ENCODE measurements at places on chromosomes 16 and 17.

- DNase-seq = no peak
Observed at GRCh38 chr17:63190821-63191370, 224.9 kb downstream of the TANC2 start.

- DNase-seq = no peak
Observed at GRCh38 chr16:27066668-27067537, at the start of gene C16orf82. Gene C16orf82 (plus strand): TSS chr16:27066927.

DNA sequence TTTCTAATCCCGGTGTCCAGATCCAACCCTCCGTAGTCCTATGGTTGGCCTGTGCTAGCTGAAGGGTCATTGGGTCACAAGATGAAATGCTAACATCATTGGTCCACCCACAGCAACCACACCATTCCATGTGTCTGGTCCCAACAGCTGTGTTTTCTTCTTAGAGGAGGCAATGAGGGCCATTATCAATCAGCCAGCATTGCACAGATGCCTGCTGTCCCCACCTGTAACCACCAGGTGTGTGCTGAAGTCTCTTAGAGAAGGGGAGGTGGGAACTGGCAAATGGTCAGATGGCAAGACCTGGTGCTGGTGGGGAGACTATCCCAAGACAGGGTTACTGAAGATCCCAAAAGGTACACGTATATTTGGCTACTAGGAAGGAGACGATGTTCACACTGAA lies 37.4 kb downstream of the HIC1 start:
- DNase-seq = no peak

DNA sequence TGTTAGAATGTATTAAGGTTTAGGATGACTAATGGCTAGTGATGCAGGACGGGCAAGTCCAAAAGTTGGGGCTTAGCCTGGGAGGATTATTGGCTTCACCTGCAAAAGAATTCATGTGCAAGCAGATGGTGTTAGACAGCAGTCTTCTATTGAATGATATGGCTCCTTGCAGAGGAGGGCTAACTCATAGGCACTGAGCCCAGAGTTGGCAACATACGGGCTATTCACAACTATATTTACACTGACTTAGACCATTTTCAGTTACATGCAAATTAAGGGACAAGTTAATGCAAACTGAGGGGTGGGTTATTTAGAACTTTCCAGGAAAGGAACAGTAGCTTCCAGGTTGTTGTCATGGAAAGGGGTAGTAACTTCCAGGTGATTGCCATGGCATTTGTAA lies 1017.1 kb upstream of the EEF2KMT start:
- DNase-seq = no peak

DNA sequence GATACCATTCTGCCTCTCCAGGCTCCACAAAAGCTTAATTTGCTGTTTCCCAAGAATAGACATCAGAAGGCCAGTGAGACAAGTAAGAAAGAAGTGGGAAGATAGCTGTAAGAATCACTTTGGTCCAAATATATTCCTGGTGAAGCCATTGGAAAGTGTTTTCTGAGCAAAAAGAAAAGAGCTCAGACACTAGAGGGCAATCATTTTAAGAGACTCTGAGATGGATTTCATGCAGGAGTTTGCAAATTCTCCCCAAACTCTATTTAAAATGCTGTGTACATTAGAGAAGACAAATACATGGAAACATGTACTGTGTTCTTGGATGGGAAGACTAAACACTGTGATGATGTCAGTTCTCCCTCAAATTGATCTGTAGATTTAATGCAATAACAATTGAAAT lies 8.0 kb upstream of the SLC6A2 start:
- DNase-seq = no peak

DNA sequence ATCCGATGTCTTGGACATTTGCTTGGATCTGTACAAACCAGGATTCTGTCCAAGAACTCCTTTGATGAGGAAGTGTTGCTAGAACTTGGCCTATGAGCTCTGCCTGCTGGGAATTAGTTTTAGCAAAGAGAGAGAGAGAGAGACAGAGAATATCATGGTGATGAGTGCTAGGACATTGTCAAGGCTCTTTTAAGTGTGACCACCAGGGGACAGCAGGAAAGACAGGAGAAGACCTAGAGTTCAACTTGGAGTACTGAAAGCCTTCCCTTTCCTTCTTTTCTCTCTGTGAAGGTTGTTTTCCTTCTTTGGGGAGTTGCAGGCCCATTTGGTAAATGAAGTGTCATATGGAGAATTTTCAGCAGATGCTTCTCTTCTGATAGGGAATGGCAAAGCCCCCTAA lies 389.2 kb upstream of the HSBP1 start:
- no peak for DNase-seq

DNA sequence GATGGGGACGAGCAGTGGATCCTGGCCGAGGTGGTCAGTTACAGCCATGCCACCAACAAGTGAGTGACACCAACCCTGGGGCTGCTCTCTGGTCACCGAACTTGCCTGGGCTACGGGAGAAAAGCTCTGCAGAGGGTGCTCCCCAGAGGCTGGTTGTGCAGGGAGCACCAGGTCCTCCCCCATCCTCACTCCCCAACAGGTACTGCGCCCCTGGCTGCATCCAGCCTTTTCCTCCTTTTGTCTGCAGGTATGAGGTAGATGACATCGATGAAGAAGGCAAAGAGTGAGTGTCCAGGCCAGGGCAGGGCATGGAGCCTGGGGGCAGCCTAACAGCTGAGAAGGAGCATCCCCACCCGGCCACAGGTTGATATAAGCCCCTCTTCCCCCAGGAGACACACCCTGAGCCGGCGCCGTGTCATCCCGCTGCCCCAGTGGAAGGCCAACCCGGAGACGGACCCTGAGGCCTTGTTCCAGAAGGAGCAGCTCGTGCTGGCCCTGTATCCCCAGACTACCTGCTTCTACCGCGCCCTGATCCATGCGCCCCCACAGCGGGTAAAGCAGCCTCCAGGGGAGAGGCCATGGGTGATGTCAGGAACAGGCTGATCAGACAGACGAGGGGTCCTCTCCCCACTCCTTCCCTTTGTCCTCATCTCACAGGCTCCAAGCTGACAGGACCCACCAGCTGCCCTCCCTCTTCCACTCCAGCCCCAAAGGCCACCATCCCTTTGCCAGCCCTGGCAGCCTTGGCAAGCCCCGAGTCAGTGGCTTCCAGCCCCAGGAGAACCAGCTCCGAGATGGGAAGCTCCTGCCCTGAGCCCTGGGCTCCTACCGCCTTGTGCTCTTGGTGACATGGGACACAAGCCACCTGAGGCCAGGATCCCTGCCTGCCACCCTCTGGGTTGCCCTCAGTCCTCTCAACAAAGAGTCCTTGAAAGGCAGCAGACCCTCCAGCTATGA lies 6.2 kb downstream of the SULT1A2 start:
- no peak for DNase-seq

GRCh38 chr16:2915196-2915929 lies 3.6 kb downstream of the FLYWCH1 start:
- DNase-seq = no peak

DNA sequence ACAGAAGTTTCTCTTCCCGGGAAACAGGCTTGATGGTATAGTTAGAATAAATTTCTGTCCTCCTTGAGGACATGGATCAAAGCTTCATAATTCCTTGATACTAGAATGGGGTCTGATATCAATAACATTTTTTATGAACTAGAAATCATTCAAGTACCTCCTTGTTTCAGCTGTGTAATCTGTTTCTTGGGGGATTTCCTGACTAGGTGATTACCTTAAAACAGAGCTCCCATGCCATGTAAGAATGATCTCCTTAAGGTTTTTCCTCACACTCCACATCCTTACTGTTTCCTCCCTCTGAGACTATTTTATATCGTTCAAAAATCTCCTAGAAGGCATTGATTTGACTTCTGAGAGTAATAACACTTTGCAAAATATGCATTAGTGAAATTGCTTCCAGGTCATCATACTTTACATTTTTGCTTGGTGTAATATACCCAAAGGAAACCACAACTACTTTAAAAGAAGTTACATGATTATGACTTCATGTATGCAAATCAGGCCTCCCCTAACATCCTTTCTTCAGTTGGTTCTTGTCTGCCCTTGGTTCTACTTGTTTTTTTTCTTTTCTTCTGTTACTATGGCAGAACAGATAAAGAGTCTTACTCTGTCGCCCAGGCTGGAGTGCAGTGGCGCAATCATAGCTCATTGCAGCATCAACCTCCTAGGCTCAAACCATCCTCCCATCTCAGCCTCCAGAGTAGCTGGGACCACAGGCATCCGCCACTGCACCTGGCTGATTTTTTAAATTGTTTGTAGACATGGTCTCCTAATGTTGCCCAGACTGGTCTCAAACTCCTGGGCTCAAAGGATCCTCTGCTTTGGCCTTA lies 388.8 kb downstream of the ZFHX3 start:
- DNase-seq = no peak

DNA sequence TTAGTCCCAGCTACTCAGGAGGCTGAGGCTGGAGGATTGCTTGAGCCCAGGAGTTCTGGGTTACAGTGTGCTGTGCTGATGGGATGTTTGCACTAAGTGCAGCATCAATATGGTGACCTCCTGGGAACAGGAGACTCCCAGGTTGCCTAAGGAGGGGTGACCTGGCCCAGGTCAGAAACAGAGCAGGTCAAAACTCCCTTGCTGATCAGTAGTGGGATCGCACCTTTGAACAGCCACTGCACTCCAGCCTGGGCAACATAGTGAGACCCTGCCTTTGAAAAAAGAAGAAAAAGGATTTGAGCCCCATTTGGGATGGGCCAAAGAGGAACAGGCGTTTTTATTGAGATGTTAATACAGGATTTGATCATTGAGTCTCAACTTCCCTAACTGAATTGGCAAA lies 30.6 kb downstream of the CLUH start:
- no peak for DNase-seq

- DNase-seq = no peak
Observed at GRCh38 chr17:41505007-41505808, at the start of gene KRT13. Gene KRT13 (minus strand): TSS chr17:41505612. CDS start chr17:41505550, 62 bp downstream.

DNA sequence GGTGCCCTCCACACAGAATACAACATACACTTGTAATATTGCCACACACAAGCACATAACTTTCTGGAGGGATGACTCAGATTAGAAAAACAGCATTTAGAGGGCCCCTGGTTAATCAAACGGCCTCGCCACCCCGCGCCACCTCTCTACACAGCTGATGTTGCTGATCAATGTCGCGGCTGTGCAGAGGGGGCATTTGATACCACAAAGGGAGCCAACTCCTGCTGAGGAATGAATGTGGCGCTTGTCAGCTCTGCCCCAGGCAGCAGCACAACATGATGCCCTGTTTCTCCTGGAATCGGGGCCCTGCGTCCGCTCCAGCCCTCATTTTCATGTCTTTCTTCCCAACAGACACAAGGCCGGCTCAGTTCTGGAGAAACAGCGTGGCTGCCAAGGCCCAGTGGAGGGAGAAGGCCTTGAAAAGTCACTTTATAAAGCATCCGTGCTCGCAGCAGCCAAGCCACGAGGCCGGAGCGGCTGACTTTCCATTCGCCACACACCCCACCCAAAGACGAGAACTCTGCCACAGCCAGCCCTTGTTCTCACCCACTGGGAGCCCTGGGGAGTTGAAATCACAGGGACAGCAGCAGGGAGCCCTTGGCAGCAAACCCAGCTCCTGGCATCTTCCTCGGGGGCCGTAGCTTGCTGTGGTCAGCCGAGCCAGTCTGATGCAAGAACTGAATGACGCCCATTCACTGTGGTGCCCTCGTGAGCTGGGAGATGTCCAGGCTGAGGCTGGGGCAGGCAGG lies 65.6 kb downstream of the XYLT1 start:
- DNase-seq = no peak

DNA sequence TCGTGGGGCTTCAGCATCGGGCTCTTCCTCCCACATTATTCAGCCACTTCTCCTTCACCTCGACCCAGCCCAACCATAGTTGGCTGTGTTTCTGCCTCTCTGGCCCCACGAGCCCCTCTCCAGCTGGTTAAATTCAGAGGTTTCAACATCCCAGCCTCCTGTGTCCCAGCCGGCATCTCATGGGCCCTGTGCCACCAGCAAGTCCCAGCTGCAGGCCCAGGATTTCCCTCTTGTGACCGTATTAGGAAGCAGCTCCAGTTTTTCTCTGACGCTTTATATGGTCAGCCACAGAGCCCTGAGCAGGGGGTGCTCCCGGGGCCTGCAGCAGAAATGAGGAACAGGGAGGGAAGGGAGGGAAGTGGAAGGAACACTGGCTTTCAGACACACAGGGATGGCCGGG lies 27.4 kb downstream of the MYH11 start:
- no peak for DNase-seq

GRCh38 chr16:8179615-8180014 lies 410.7 kb downstream of the TMEM114 start:
- DNase-seq = no peak

- DNase-seq = no peak
Observed at GRCh38 chr16:88859381-88860091, 2.6 kb downstream of the TRAPPC2L start.

DNA sequence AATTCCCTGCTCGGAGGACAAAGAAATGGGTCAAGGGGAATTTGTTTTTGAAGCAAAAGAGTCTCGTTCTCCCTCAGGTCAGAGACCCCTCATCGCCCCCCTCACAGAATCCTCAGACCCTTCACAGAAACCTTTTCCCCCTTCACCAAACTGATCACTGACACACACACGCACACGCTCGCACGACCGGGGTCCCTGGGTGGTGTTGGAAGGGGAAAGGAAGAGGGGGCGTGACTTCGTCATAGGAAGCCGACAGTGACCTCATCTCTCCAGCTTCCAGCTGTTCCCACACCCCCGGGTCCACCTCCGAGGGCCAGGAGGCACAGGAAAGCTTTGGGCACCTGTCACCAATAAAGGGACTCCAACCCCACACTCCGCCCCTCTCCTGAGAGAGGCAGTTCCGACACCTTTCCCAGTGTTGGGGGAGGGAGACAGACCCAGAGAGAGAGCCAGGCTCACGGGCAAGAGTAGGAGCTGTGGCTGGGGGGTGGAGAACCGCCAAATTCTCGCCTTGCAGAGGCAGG lies 1.2 kb downstream of the ASGR1 start:
- peak; percentile 53 for DNase-seq

GRCh38 chr17:16953841-16954240 lies 18.1 kb downstream of the TNFRSF13B start:
- DNase-seq = no peak

- DNase-seq = no peak
Observed at GRCh38 chr16:86545954-86546637, 8.9 kb downstream of the MTHFSD start.

DNA sequence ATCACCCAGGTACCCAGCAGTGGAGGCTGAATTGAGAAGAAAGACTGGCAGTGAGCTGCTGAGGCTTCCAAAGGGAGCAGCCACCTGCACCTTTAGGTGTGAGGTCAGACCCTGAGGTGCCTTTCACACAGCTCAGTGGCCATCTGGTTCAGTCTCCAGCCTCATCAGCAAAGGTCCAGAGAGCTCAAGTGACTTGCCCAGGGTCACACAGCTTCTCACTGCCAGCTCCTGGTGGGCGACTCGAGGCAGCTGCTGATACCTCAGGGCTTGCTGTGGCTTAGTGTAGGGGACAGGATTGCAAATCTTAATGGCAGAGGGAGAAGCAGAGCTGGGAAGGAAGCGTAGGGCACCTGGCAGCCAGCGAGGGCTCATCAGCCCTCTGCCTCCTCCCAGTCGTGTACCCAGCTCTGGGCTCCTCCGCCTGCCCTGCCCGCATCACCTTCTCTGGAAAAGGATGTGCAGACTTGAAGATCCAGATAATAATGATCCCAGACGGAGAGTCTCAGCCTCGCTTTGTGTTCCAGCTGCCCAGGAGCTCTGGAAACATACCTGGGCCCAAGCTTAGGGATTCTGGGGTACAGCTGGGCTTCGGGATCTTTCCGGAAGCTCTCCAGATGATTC lies 165.3 kb upstream of the GSE1 start:
- DNase-seq = peak; percentile 67

All from NCI-H2171 treated with DMSO at 0.1 percent for 48 hours (cell line).